ENCODE measurements at places on chromosomes 4 and X. TPM values are rescaled to one million over a fixed set of nuclear protein-coding genes. Genes with fewer than 3 reads are reported as not detected.

GRCh38 chr4:152628128-152628527 lies 51.7 kb downstream of the TMEM154 start:
- H3K36me3 ChIP-seq, result no peaks in the 10 kb centered on the region
- H3K27ac ChIP-seq, result no peak overlapping the region
- no peak overlapping the region for H3K4me3 ChIP-seq
- no peaks in the 10 kb centered on the region for H3K27me3 ChIP-seq

- H3K4me3 ChIP-seq, result no peak overlapping the region
- H3K4me1 ChIP-seq, result peaks cover 53% of the 10 kb centered on the region
- peaks cover 40% of the 10 kb centered on the region for H3K36me3 ChIP-seq
- DNase-seq, result no peak
Observed at GRCh38 chr4:38982361-38983095, 49.7 kb downstream of the TMEM156 start.

The ARHGAP4 gene
- total RNA-seq, result 123 TPM

The ARHGEF9 gene
- 14.7 TPM for total RNA-seq
